ENCODE measurements at places on chromosomes 6 and 20.

DNA sequence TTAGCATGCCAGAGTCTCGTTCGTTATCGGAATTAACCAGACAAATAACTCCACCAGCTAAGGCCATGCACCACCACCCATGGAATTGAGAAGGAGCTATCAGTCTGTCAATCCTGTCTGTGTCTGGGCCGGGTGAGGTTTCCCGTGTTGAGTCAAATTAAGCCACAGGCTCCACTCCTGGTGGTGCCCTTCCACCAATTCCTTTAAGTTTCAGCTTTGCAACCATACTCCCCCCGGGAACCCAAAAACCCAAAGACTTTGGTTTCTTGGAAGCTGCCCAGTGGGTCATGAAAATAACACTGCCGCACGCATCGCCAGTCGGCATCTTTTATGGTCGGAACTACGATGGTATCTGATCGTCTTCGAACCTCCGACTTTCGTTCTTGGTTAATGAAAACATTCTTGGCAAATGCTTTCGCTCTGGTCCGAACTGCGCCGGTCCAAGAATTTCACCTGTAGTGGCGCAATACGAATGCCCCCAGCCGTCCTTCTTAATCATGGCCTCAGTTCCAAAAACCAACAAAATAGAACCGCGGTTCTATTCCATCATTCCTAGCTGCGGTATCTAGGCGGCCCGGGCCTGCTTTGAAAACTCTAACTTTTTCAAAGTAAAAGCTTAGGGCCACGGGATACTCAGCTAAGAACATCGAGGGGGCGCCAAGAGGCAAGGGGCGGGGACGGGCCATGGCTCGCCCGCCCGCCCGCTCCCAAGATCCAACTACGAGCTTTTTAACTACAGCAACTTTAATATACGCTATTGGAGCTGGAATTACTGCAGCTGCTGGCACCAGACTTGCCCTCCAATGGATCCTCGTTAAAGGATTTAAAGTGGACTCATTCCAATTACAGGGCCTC lies 1958.5 kb upstream of the DEFB115 start:
- DNase-seq, result no peak

- DNase-seq, result no peak
Observed at GRCh38 chr20:16475225-16475624, 98.0 kb downstream of the KIF16B start.

DNA sequence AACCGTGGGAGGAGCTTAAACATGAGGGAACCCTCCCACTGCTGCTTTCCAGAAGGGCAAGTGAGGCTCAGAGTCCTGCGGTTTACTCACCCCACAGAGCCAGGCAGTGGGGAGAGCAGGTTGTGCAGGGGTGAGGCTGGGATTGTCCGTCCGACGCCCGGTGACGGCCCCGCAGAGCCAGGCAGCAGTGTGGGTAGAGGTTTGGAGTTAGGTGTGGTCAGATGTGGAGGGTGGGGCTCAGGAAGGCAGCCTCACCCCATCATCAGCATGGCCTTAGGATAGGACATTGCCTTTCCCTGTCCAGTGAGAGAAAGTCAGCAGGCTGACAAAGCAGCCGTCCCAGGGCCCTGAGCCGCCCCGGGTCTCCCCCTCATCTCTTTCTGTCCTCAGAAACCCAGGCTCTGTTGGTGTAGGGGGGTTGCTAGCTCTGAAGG lies 234.6 kb downstream of the DLL1 start:
- DNase-seq, result no peak

DNA sequence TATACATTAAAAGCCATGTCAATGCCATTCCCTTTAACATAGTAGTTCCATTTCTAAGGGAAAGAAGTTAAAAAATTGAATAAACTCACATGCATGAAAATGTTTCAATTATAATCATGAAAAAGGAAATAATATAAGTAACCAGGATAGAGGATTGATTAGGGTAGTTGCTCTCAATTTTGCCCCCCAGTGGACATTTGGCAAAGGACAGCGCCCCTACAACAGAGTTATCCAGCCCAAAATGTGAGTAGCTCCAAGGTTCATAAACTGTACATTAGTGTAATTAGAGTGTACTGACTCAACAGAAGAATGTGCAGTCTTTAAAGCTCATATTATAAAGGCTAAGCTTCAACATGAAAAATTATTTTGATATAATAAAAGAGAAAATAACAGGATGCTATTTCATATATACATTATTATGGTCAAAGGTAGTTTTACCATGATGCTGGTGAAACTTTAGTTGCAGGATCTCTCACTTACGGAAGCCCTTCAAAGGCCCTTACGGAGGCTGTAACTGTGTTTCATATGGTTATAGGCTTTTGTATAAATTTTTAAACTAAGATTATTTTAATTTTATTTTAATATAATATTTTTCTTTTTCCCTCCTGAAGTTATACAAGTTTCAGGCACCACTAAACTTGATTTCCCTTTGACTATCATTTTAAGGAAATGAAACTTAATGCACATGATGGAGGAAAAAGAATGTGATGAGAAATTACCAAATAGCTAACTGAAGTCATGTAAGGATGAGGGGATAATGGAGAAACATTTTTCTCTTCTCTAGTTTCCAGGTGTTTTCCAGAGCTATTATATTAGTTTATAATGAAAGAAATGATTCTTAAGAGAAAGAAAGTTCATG lies 403.6 kb downstream of the PLCB1 start:
- DNase-seq, result no peak

GRCh38 chr6:143059663-143060353 lies 881 bp upstream of the AIG1 start:
- DNase-seq, result no peak

DNA sequence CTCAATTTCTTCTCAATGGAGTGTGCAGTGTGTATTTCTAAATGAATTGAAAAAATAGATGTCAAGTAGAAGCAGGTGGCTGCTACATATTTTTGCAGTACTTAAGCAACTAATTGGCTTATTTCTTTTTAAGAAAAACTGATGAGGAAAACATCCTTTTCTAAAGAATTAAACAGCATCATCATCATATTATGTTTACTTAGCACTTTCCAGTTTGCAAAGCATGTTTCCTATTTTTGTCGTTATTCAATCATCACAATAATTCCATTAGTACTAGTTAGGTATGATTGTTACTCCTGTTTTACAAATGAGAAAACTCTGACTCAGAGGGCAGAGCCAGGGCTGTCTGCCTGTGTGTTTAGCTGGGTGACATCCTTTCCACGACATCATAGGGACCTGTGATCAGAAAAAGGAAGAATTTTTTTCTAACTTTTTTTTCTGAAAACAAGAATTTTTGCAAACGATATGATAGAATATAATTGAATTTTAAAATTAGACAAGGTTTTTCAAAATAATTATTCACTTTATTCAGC lies 22.7 kb upstream of the BMP6 start:
- DNase-seq, result no peak

DNA sequence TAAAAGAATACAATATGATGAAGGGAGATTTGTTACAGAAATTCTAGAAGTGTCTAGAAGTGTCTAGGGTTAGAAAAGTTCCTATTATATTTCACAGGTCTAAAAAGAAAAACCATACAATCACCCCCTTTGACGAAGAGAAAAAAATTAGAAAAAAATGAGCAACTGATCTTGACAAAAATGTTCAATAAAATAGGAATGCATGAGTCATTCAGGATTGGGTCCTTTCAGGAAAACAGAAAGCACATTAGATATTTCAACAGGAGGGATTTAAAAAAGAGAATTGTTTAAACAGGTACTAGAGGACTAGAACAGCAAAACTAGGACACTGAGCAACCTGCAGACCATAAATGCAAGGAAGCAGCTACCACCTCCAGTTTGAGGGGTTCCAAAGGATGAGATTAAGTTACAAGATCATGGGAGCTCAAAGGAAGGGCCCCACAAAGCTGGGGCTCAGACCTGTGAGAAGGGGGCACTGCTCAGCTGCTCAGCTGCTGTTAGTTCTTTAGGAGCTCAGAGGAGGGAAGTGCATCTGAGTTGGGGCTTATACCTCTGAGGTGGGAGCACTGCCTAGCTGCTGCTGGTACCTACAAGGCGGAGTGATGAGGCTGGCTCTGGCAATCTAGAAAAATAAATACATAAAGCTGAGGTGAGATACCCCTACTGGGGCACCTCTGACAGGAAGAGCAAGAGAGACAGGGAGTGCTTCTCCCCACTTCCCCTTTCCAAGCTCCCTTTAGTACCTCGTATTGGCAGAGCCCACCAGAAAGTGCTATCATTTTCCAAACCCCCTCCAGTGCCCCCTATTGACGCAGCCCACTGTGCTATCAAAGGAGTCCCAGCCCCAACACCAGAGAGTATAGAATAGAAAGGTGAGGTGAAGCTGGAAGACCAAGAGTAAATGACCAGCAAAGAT lies 27.1 kb upstream of the BEND6 start:
- no peak for DNase-seq

DNA sequence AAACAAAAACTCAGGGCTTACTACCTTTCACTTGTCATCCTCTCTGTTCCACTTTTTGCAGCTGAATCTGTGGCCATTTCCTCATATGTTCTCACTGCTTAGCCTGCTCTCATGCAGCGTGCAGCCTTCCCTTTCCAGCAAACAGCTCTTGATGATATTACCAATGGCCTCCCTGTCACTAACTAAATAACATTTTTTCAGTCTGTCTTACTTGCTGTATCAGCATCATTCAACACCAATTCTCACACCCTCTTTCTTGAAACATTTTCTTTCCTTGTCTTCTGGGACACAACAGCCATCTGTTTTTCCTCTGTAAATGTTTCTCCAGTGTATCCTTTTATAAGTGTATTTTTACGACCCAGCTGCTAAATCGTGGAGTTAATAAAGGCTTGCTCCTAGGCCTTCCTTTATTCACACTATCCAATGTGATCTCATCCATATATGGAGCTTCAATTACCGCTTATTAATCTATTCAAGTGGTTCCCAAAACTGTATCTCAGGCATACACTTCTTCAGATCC lies 523.6 kb upstream of the RNF217 start:
- no peak for DNase-seq

- DNase-seq, result no peak
Observed at GRCh38 chr6:137020776-137021175, 24.0 kb downstream of the IL20RA start.

DNA sequence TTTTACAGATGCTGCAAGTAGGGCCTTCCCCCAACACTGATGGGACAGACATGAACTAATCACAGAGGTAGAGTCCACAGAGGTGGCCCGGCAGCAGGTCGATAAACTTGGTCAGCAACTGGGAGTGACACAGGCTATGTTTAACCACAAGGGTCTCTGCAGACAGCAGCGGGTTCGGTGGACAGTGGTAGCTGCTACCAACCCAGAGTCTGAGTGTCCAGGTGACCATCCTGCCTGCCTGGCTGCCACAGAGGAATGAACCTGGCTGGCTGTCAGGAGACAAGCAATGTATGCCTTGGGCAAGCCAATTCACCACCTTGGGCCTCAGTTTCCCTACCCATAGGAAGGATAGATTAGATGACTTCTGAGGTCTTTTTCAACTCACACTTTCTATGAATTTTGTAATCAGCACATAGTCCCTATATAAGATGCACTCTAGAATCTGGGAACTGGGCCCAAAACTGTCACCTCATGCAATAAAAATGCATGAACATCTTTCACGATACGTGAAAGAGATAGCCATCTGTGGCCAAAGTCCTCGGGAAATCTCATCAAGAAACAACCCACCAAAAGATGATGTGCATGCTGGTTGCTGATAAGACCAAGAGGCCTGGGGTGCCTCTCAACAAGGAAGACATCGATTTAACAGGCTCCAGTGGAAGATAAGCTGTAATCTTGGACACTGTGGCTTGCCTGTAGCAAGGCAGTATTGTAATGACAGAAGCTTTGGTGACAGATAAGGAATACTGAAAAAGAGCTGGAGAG lies 30.5 kb downstream of the MDGA1 start:
- no peak for DNase-seq

- DNase-seq, result peak; percentile 62
Observed at GRCh38 chr20:45890077-45890984, 677 bp downstream of the NEURL2 start.

- no peak for DNase-seq
Observed at GRCh38 chr6:31321820-31322219, 35.2 kb downstream of the HLA-B start.

GRCh38 chr6:46130666-46131065 lies 877 bp downstream of the ENPP4 start:
- no peak for DNase-seq

DNA sequence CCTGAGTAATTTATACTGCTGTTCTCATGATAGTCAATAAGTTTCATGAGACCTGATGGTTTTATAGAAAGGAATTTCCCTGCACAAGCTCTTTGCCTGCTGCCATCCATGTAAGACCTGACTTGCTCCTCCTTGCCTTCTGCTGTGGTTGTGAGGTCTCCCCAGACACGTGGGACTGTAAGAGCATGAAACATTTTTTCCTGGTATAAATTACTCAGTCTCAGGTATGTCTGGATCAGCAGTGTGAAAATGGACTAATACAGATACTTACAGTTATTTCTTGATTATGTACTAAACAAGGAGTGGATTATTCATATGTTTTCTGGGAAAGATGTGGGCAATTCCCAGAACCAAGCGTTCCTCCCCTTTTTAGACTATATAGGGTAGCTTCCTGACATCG lies 1.9 kb upstream of the TRIM38 start:
- no peak for DNase-seq

DNA sequence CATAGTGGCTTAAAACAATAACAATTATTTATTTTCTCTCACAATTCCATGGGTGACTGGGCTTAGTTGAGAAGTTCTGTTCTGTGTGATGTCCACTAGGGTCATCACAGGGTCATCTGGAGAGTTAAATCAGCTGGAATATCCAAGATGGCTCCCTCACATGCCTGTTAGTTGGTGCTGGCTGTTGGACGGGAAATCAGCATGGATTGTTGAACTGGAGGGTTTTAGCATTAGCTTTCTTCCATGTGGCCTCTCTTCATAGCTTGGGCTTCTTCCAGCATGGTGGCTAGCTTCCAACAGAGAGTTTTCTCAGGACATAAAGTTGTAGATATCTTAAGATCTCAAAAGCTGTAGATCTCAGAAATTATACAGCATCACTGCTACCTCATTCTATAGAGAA lies 19.6 kb downstream of the MARCKS start:
- no peak for DNase-seq

- DNase-seq, result no peak
Observed at GRCh38 chr6:110366975-110367374, 8.8 kb upstream of the METTL24 start.

GRCh38 chr6:33540768-33541167 lies 39.3 kb downstream of the BAK1 start:
- no peak for DNase-seq

GRCh38 chr20:19710336-19711120 lies 47.5 kb upstream of the RIN2 start:
- no peak for DNase-seq

DNA sequence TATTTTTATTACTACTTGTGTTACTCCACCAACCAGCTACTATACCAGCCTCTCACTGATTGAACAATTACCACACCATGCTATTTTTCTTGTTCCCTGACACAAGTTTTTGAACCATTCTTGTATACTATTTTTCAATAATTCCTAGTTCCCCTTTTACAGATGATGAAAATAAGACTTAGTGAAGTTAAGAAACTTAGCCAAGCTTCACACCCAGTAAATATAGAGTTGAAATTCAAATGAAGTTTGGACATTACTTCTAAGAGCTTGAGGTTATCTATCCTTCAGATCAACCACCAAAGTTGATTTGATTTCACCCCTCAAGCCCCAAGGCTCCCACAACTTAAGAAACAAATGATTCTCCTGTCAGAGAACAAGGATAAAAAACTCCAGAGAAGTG lies 13.1 kb upstream of the BCAS1 start:
- DNase-seq, result no peak

GRCh38 chr6:2706558-2706957 lies 44.2 kb downstream of the MYLK4 start:
- DNase-seq, result no peak

- DNase-seq, result peak; percentile 4
Observed at GRCh38 chr6:1726341-1726768, 116.6 kb downstream of the FOXC1 start.
